Chondrocyte (in vitro differentiated cells): ENCODE measurements at places on chromosomes 2 and 18. TPM values are rescaled to one million over a fixed set of nuclear protein-coding genes. Genes with fewer than 3 reads are reported as not detected.

The RAB17 gene
- total RNA-seq = 0.25 to 0.95 TPM (median 0.68 TPM) in 3 replicates

DNA sequence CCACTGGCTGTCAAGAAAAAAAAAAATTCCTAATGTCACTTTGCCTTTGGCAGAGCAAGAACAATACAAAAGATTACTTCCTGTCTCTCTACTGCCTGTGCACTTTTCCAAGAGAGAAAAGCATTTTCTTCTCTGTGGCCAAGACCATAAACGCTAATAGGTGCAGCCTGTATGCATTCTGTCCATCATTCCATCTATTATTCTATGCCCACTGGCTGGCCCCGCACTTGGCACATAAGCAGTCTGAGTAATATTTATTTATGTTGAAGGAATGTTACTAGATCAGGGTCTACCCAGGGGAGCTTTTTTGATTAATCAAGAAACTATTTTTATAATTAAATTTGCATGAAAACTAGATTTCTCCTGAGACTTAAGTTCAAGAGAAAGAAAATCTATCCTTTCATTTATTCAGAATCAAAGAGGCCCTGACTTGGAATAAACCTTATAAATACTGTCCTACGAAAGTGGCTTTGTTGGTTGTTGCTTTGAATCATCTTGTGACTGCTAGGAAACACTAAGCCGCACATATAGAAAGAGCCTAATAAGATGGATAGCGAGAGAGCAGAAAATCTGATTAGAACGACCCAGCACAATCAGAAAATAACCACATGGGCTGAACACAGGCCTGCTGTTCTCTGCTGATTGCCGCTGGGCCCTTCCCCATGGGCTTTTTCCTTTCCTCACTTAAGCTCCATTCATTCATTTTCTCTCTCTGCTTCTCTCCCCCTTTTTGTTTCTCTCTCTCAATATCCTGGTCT, 59.4 kb downstream of the MMADHC start:
- no peak for DNase-seq

DNA sequence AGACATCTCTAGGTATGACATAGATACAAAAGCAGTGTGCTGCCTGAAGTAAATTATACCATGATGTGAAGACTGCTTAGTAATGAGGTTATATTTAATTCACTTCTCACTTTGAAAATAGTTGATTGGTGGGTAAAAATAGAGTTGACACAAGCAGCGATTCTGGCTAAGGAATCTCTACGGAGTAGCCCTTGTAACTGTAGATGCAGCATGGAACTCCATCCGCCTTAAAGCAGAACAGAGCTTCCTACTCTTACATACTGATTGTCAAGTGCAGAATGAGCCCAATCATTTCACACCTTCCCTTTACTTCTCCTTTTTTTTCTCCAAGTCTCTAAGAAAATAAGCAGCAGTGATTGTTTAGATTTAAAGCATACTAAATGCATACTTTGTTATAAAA, 1594.6 kb upstream of the SLC39A10 start:
- no peak for DNase-seq

The REEP1 gene
- 2.4 to 3.1 TPM (median 2.6 TPM) in 3 replicates for total RNA-seq

- DNase-seq = peak; percentile 72
Observed at GRCh38 chr2:190343536-190344275, at the start of gene INPP1. TSS of gene INPP1 (plus strand) at chr2:190343589. CDS start at chr2:190360103, 16,514 bp downstream.

The TPGS2 gene
- 75.5 to 111 TPM (median 107 TPM) in 3 replicates for total RNA-seq

GRCh38 chr2:217222309-217222910, 362.5 kb upstream of the TNP1 start:
- DNase-seq = no peak

DNA sequence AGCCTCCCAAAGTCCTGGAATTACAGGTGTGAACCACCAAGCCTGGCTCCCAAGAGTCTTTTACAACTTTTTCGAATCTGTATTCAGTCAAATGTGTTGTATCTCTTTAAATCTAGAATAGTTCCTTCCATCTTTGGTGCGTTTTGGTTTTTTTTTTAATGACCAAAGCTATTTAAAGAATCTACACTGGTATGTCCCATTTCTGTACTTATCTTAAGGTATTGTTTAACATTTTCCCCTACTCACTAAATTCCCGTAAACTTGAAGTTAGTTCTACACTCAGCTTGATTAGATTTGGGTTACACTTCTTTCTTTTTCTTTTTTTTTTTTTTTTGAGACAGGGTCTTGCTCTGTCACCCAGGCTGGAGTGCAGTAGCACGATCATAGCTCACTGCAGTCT, 63.8 kb downstream of the TMEM237 start:
- no peak for DNase-seq

The CTNNA2 gene
- not detected in 3 replicates for total RNA-seq

DNA sequence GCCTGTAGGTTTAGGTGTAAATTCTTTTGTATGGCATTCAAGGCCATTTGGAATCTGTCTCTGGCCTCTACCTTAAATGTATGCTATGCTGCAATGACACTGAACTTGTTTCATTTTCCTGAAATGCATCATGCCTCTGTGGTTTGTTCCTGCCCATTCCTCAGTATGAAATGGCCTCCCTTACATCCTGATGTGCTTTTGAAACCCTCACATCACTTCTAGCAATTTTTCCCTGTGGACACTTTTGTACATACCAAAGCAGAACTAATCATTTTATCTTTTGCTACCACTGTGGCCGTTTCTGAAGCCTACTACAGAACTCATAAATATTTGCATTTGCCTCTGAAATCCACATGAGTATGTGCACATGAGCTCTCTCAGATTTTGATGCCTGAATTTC, 557.2 kb downstream of the ERBB4 start:
- DNase-seq = no peak

The CDK15 gene
- total RNA-seq = 3.6 to 5.9 TPM (median 4.6 TPM) in 3 replicates

DNA sequence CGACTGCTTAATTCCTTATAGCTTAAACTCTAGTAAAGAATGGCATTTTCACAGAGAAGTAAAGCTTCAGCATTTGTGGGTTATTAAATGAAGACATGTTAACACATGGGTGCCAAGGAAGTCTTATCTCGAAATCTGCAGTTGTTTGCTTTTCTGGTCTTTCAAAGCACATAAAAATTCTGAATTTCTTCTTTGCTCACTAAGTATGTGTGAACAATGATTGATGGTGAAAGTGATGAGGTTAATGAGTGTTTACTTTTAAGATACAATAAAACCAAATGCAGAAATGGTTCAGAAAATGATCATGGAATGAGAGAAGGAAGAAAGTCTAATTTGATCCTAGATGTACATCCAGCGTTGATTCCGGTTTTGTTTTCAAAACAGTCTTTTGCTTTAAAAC, 234.6 kb upstream of the RAB12 start:
- DNase-seq = no peak

GRCh38 chr18:56161566-56162260, 476.7 kb downstream of the TXNL1 start:
- no peak for DNase-seq

GRCh38 chr2:163800951-163801381, 65.2 kb upstream of the FIGN start:
- no peak for DNase-seq

GRCh38 chr2:236959876-236960275, 125.8 kb upstream of the COPS8 start:
- no peak for DNase-seq

- no peak for DNase-seq
Observed at GRCh38 chr2:161796192-161796591, 172.0 kb downstream of the SLC4A10 start.

The CD8B2 gene
- not detected in 3 replicates for total RNA-seq

The THOC1 gene
- 18.3 to 29.8 TPM (median 19.9 TPM) in 3 replicates for total RNA-seq

GRCh38 chr2:197675246-197675645, at the start of gene RFTN2:
TSS of gene RFTN2 (minus strand) at chr2:197675587. CDS start at chr2:197675458, 129 bp downstream.
- DNase-seq = no peak

DNA sequence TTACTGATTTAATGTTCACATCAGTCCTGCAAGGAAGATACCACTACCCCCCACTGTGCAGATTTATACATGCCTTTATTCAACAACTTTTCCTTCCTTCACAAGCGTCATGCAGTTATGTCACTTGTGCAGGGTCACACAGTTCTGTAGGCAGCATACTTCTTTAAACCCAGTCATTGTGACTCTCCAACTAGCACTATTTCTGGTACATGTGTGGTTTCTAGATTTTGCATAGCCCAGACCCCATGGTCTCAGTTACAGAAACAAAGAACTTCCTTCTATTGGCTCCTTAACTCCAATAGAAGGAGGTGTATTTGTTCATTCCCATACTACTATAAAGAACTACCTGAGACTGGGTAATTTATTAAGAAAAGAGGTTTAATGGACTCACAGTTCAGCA, 333.1 kb downstream of the ZNF516 start:
- DNase-seq = no peak

The C2orf81 gene
- total RNA-seq = 1.3 to 3.4 TPM (median 1.5 TPM) in 3 replicates

DNA sequence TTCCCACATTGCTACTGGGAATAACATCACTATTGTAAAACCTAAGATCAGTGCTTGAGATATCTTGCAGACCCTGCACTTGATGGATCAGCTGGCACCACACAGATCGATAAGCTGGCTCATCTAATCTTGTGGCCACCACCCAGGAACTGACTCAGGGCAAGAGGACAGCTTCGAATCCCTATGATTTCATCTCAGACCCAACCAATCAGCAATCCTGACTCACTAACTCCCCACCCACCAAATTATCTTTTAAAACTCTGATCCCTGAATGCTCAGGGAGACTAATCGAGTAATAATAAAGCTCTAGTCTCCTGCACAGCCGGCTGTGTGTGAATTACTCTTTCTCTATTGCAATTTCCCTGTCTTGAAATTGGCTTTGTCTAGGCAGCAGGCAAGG, 11.3 kb upstream of the TEX44 start:
- DNase-seq = no peak

GRCh38 chr2:195505701-195506100, 151.3 kb upstream of the SLC39A10 start:
- DNase-seq = no peak

GRCh38 chr2:10910625-10911024, 1.1 kb upstream of the KCNF1 start:
- no peak for DNase-seq

The SERPINB10 gene
- not detected in 3 replicates for total RNA-seq

The VIL1 gene
- not detected in 3 replicates for total RNA-seq

DNA sequence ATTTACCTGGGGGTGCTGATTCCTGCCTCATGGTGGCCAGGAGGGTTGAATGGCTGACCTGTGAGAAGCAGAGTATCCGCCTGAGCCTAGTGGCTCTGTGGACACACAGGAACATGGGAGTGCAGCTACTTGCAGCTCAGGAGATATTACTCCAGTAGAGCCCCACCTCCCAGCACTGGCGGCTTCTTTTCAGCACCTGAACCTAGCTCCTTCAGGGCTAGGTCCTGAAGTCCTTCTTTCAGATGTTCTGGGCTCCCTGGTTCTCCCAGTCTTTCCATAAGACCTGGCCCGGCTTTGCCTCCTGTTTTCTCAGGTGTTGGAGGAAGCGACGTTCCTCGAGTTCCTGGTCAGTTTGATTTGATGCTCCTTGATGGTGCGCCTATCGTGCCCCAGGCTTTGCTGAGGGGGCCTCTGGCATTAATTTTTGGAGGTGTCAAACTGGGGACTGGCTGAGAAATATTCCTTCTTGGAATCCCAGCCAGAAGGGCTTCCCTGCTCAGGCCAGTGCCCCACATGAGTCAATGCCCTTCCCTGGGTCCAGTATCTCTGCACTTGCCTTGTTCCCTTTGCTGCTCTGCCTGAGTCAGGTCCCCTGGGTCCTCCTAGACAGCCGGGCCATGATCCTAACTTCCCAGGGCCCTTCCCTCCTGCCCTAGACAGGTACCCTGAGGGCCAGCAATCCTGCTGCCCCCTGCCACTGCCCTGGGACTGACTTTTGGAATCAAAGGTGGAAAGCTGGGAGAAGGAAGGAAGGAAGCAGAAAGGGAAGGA, 110.7 kb upstream of the HAAO start:
- no peak for DNase-seq

- no peak for DNase-seq
Observed at GRCh38 chr2:11698009-11698922, 28.3 kb upstream of the NTSR2 start.

The PPP1R1C gene
- 0.52 to 2.9 TPM (median 1.2 TPM) in 3 replicates for total RNA-seq

DNA sequence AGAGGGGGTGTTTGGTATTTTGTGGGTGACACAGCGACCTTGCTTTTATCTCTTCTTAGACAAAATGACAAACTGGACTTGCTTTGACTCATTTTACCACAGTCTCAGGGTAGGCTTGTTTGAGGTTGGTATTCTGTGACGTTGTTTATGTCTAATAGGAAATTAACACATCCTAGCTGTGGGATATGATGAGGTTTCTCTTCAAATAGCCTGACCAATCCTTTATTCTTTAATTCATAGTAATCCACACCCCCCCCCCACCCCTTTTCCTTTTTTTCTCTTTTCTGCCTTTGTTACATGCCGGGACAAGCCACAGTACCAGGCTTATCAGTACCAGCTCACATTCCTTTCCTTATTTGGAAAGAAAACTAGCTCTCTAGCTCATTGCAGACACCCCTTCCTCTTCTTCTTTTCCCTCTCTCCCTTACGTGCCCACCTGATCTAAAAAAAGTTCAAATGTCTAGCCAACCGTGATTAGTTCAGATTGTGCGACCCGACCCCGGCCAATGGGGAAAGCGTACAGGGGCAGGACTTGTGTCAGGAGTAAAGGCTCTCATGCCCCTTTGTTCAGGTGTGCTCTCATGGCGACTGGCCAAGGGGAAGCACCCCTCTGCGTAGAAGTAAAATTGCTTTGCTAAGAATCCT, 52.2 kb upstream of the PTPRM start:
- DNase-seq = no peak

The TDRD15 gene
- total RNA-seq = 0.07 to 0.12 TPM (median 0.10 TPM) in 3 replicates

DNA sequence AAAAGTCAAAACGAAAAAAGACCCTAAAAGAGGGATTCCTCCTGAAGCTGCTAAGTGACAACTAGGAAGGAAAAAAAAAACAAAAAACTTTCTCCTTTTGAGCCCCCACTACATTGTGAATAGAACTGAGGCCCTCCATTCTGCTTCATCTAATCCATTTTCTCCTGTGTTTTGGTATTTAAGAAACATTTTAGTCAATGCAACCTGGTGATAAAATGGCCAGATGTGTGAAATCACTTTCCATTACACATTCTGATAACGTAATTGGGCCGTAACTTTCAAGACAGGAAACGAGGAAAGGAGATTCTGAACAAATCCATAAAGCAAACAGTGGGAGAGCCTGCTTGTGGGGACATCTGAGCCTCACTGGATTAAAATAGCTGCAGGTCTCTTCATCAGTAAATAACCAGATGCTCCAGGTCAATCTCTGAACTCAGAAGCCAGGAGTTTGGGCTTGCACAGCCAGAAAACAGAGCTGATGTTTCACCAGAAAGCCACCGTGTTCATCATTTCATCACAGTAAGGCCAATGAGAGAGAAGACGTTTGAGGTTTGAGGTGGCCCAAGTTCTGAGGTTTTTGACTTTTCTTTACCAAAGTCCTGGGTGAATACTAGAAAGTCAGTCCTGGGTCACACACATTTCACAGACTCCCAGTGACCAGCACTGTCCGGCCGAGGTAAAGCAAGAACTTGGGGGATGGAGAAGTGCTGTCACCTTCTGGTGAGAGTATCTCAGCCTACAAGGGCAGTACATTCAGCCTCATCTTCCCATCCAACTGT, 47.8 kb downstream of the TGFA start:
- DNase-seq = no peak

The CLHC1 gene
- 15.6 to 19.7 TPM (median 16.5 TPM) in 3 replicates for total RNA-seq

GRCh38 chr2:2822143-2822542, 491.1 kb upstream of the MYT1L start:
- no peak for DNase-seq
